ENCODE measurements at places on chromosomes 4 and X. TPM values are rescaled to one million over a fixed set of nuclear protein-coding genes. Genes with fewer than 3 reads are reported as not detected.

- no peak for DNase-seq
These were observed 48.8 kb downstream of the MAP7D2 start for GRCh38 chrX:20067709-20068561.

CXCL3 gene
- total RNA-seq: 5.2 TPM

DNA sequence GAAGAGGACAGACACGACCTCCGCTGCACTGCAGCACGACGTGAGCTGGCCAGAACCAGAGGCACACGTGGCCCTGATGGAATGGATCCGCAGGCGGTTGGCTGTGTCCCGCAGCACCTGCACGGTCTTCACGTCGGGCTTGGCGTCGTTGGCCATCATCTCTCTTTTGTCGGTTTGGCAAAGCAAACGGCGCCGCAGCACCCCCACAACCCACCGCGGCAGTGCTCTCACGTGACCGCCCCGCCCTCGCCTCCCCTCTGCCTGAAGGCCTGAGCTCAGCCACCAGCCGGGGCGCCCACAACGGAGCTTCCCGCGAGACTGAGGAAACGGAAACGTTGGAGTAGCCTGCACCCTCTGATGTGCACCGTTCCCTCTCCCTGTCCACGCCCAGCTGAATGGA is at the start of gene TKTL2:
Gene TKTL2 (minus strand): TSS at position 179 of the 400 bp plus-strand sequence. CDS start 20 bp downstream, at position 159.
- DNase-seq: no peak

DNA sequence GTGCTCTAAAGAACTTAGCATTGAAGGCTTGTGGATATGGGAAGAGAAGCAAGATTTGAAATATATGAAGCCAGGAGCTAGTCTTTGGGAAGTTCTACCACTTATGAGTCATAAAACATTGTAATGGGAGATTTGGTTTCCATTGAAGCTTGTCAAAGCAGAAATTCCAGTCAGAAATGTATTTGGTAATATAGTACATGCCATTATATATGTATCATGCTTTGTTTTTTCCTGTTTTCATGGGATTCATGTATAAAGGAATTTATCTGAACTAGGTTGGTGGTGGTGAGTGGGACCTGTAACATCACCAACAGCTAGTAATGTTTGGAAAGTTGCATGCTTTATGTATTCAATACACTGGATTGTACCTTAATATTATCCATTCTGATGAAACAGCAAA is 14.6 kb upstream of the DCAF8L2 start:
- DNase-seq: no peak

DNA sequence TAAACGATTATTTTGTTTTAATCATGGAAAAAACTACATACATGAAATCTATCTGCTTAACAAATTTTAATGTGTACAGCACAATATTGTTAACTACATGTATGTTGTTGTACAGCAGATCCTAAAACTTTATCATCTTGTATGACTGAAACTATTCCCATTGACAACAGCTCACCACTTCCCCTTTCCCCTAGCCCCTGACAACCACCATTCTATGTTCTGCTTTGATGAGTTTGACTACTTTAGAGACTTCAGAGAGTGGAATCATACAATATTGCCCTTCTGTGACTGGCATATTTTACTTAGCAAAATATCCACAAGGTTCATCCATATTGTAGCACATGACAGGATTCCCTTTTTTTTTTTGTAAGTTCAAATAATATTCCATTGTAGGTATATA is 185.9 kb downstream of the CFAP299 start:
- DNase-seq: no peak

GRCh38 chrX:40821780-40822179 is 86.4 kb upstream of the MED14 start:
- no peak for DNase-seq

GRCh38 chr4:65671372-65671771 is 1.1 kb upstream of the EPHA5 start:
- DNase-seq: no peak

GRCh38 chrX:106740193-106740780 is 13.8 kb downstream of the RNF128 start:
- no peak for DNase-seq

DNA sequence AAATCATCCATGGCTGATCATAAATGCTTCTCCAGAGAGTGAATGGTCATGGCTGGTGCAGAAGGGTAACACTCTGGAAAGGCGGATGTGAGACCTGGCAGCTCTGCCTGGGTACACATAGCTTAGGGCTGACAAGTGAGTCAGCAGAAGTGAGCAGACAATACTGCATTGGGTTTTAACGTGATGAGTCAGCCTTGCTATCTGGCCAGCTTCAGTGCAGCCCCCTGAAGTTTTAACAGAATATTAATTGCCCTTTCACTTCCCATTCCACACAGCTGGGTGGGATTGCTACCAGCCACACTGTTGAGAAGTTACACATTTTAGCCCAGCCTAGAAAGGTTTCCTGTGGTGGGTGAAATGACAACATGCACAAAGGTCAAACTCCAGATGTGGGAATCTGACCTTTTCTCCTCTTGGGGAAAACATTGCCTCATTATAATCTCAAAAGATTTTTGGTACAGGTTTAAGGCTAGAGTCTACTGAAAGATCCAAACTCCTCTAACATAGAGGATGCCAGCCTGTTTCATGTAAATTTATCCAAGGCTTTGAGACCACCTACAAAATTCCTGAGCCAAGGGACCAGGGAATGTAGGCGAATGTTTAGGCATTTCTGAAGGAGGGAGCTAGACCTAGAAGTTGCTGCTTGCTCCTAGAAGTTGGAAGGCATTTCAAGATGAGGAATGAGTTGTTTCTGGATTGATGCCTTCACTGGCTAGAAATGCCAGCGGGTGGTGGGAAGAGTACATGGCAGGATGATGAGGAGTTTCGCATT is 230.3 kb upstream of the PGRMC2 start:
- no peak for DNase-seq

All from H1 (cell line).